ENCODE measurements at places on chromosomes 13 and 19.

DNA sequence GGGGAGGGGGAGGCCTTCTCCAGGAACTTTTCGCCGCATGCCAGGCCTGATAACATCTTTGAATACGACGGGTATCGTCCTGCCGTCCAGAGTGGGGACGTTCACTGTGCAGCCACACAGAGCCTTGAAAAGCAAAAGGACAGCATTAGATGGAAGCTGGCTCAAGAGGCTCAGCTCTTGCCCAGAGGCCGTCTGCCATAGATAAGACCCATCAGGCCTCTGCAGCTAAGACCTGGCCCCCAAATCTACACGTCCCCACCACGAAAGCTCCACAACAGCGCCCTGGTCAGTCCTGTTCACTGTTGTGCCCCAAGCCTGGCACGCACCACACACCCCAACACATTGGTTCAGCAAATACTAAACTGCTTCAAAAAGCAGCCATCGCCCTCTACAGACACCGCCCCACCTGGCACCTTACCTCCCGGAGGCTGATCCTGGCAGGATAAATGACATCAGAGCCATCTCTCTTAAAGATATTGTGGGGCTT lies 2.1 kb downstream of the DNAJB1 start:
- DNase-seq, result no peak

- no peak for DNase-seq
Measured at GRCh38 chr13:92362717-92363116, 863.9 kb upstream of the GPC6 start.

DNA sequence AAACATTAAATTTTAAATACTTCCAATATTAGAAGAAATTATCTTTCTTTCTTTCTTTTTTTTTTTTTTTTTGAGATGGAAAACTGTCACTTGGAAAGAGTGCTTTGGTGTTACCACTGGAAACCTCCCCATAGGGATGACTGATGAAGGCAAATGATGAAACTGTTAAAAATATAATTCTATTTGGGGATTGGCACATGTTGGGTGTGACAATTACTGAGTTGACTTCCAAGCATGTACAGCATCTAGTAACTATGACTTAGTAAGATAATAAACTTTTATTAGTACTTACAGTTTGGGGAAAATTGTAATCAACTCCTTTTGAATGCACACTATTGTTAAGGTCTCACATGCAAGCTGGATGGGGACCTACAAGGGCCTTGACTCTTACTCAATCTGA lies 592.5 kb downstream of the KCTD12 start:
- no peak for DNase-seq

DNA sequence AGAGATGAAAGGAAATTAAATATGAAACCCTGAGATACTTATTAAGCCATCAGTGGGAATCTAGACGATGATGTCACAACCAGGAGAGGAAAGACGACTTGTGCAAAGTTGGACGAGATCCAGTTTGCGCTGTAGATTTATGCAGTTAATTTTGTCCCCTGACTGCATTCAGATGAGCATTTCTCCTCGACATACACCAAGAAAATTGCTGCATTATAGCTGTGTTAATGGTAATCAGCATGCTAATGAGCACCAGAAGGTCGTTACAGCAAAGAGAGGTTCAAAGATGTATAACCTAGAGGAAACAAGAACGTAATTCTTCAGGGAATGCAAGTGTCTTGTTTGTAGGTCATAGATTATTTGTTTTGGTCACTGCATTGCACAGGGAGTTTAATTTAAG lies 371.7 kb downstream of the RBM26 start:
- DNase-seq, result no peak

DNA sequence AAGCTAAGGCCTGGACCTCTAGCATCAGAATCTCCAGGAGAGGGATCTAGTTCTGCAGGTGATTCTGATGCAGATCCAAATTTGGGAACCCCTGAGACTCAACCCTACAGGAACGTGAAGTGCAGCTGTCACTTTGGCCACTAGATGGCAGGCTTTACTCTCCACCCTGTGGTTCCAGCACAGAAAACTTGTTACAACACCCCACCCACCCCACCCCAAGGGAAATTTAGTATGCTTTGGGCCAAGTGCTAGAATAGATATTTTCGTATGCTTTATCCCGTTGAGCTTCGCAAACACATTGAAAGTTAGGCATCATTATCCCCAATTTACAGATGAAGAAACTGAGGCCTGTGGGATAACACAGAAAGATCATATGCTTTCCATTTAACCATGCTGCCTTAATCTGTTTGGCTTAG lies 232.0 kb downstream of the B3GLCT start:
- peak; percentile 58 for DNase-seq

- no peak for DNase-seq
Measured at GRCh38 chr13:42525035-42525504, 48.9 kb upstream of the TNFSF11 start.

DNA sequence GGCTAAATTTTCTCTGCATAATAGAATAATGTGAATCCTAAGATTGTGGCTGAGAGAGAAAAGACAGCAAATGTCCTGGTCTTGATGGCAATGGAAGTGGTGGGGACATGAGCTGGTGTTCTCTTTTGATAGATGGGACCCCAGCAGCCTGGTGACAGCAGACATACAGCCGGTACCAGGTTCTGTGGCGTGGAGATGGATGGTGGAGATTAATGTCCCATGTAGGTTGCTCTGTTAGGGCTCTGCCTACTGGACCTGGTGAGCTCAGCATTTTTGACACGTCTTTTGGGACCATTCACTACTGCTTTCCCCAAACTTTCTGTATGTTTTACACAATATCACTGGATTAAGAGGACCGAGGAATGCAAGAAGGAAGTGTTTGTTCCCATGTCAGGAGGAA lies 8.2 kb upstream of the SIGLEC14 start:
- DNase-seq, result no peak

DNA sequence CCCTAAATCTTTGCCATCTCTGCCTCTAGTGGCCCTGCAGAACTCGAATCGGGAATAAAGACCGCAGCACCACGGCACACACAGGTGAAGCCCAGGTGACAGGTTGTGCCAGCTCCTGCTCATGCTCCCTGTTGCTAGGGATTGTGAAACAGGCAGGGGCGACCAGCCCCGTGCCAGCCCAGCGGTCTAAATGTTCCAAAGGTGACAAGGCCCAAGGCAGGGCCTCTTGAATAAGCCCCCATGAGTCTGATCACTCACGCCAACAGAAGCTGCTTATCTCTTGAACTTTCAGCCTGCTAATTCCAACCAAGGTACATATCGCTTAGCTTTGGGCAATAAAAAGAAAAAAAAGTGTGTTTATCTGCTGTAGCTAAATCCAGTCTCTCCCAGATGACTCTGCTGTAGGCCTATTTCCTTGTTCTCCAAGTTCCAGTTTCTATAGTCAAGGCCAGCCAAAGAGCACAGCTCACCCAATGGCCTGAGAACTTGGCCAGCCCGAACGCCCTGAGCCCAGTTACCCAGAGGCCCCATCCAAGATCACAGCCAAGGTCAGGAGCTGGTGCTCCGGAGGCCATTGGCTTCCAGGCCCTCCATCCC lies 191.1 kb upstream of the GPR12 start:
- no peak for DNase-seq

GRCh38 chr13:74883834-74884233 lies 598.1 kb downstream of the TBC1D4 start:
- no peak for DNase-seq

DNA sequence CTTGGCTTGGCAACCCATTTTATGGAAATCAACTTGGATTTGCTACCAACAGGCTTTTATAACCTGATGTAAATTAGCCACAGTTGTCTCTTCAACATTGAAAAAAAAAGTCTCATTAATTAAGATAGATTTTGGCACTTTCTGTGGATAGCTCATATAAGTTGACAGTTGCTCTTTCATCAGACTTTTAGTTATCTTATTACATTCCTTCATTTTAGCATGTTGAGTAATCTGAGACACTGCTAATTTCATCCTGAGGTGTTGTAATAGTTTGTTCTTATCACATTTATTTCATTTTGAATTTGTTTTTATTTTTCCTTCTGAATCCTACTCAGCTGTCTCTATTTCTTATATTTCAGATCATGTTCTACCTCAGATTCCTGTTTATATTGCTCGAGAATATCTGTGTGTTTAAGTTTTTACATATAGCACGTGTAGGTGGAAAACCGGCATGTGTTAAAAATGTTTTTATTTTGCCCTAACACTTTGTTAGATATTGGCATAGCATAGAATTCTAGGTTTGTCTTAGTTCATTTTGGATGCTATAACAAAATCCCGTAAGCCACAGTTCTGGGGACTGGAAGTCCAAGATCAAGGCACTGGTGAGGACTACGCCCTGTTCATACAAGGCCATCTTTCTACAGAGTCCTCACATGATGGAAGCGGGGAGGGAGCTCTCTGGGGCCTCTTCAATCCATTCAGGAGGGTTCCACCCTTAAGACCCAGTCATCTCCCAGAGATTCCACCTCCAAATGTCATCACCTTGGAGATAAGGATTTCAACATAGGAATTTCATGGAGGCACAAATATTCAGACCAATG lies 239.4 kb downstream of the COL4A1 start:
- DNase-seq, result no peak

DNA sequence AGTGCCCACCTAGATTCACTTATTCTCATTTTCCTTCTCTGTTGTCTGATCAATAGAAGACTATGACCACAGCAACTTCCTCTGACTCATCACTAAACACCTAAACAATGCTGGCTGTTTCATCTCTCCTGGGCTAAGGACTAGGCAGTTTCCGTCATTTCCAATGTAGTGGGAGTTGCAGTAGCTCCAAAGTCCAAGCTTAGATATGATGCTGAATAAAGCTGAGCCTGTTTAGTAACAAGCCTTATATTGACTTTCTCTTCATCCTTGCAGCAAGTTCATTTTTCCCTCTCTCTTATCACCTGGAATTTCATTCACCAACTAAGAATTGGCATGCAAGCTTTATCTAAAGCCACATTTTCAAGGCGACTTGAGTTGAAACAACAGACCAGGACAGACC lies 53.5 kb upstream of the PCDH9 start:
- DNase-seq, result no peak

DNA sequence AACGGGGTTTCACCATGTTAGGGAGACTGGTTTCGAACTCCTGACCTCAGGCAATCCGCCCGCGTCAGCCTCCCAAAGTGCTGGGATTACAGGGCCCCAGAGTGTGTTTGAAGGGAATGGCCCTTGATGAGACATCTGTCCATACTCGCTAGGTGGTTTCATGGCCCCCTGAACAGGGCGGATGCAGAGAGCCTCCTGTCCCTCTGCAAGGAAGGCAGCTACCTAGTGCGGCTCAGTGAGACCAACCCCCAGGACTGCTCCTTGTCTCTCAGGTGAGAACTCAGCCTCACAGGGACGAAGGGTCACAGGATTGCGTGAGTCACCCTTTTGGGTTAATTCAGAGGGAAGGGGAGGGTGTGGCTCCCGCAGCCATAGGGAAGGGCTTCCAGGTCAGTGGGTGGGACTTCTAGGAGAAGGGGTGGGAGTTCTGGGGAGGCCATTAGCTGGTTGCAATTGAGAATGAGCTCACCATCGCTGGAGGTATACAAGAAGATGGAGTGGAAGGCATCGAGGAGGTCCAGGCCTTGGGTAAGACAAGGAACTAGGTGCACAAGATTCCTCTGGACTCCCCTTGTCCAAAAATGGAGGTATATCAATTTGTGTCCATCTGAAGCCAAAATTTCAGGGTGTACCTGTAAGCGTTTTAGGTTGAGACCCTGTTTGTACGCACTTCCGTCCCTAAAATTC lies 9.2 kb downstream of the SHD start:
- DNase-seq, result no peak

DNA sequence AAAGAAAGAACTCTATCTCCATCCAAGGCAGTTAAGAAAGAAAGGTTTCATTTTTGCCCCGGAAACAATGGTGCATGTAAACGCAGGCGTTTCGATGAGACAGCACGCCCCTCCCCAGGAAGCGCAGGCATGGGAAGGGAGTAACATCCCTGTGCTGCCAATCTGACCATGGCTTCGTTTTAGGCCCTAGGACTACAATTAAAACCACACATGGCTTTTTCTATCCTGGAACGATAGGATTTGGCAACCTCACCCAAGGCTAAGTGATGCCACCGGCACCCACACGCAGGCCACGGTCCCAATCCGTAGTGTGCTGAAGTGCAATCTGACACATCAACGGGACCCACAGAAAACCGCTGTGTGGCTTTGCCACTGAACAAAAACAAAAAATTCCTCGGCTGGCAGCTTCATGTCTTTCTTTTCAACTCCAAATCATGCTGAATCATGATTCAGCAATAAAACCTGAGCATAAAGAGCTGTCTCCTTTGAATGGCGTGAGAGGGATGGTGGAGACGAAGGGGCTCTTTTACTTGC lies 24.2 kb downstream of the RANBP3 start:
- peak; percentile 38 for DNase-seq

GRCh38 chr13:109773276-109773675 lies 13.1 kb downstream of the IRS2 start:
- no peak for DNase-seq

DNA sequence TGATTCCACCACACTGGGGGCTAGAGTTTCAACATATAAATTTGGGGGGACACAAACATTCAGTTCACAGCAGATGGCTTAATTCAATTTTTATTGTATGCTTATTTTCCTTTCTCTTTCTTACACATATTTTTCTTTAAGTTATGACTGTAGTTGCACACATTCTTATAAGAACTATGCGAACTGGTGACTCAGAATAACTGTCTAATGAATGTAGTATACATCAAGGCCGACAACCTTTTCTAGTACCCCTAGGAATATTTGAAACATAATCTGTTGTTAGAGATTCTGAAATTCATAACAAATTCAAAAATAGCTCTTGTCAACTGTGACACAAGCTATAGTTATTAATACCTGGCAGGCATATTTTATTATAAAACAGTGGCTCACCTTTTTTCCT lies 695.6 kb downstream of the PCDH9 start:
- no peak for DNase-seq

DNA sequence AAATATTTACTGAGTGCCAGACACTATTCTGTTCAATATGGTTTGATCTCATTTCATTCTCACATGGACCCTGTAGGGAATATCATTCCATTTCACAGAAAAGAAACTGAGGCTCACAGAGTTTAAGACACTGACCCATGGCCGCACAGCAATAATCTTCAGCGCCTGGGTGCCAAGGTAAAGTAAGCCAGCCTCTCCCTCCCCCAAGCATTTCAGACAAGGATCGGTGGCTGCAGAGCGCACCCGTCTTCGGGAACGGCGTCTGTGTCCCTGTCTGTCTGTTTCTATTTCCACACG lies 4.3 kb upstream of the PDE4A start:
- no peak for DNase-seq

DNA sequence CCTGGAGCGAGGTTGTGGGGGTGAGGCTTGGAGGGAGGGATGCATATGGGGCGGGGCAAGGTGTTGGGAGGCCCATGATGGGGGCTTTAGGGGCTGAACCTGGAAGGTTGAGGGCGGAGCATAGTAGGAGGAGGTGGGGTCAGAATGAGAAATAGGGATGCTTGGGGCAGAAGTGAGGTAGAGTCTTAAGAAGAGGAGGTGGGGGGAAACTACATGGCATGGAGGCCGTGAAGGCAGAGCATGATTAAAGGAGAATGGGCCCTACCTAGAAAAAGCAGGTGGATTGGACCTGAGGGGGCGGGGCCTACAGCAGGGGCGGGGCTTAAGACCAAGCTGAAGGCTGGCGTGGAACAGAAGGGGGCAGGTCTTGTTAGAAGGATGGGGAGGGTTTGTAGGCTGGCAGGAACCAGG lies 799 bp downstream of the NR1H2 start:
- DNase-seq, result no peak

GRCh38 chr13:44218501-44219240 lies 155.0 kb upstream of the SERP2 start:
- DNase-seq, result no peak

GRCh38 chr19:11094520-11094894 lies 5.2 kb downstream of the LDLR start:
- DNase-seq, result no peak
